Muscle of arm (tissue), 14 donors: ENCODE measurements at places on chromosomes 2 and 18.

DNA sequence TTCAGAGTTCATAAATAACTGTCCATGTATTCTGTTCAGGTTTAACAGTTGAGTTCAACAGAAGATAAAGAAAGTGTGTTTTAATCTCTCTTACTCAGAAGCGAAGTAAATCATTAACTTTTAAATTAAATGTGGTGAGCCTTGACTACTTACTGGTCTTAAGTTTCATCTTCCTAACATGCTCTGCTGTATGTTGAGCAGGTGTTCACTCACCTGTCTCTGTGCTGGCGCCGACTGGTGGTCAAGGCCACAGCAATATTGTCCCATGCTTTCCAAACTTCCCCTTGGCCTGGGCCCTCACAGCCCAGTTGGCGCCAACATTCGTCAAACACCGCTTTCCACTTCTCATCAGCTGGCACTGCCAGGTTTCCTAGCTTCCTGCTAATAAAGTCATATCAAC lies 17.0 kb upstream of the MPP4 start:
- DNase-seq, result no peak

- DNase-seq, result no peak
These were observed 94.4 kb upstream of the NEUROD1 start for GRCh38 chr2:181774685-181775084.

DNA sequence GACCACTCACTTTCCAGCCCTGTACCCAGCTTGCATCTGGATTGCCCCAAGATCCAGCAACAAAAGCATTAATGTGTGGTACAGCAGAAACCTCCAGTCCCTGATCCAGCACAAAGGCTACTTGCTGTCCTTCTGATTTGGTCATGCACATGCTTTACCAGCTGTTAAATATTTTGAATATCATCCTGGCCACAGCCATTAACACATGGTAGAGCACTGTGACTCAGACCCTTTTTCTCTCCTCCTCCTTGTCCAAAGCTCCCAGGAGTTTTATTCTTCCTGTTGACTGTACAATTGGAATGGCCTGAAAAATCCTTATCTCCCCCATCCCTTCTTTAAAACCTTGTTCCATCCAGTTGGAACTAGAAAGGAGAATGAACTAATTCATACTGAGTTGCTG lies 419.7 kb upstream of the TNP1 start:
- no peak for DNase-seq

DNA sequence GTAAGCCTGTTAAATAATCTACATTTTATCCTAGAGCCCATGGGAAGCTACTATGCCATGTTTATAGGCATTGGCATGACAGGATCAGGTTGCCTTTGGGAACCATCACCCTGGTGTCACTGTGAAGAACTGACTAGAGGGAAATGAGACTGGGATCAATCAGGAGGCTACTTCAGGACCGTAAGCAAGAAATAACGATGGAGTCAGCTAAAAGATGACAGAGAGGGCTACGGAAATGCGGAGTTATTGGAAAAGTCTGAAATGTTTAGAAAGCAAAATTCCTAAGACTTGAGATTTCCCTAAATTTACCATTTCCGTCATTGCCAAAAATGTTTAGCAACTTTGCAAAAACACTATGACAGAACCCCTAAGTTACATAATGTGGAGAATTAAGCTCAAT lies 50.2 kb downstream of the TTC21B start:
- DNase-seq, result no peak

DNA sequence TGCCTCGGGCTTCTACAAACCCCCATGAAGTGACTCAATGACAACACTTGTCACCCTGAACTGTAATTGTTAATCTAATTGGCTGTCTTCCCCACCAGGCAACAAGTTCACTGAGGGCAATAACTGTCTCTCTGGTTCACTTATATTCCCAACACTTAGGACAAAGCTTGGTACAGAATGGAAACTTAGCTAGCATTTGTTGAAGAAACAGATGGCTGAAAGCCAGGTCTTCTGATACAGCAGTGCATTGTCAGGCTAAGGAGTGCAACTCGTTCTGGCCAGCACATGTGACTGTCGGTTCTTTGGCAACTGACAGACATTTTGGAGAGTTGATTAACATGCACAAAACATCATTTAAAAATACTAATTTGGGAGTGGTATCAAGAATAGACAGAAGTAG lies 14.6 kb upstream of the DNAJC27 start:
- peak; percentile 35 for DNase-seq

GRCh38 chr18:23530195-23530594 lies 26.9 kb downstream of the RMC1 start:
- no peak for DNase-seq

- peak; percentile 43 for DNase-seq
These were observed 64.5 kb upstream of the HDAC4 start for GRCh38 chr2:239465017-239466001.

DNA sequence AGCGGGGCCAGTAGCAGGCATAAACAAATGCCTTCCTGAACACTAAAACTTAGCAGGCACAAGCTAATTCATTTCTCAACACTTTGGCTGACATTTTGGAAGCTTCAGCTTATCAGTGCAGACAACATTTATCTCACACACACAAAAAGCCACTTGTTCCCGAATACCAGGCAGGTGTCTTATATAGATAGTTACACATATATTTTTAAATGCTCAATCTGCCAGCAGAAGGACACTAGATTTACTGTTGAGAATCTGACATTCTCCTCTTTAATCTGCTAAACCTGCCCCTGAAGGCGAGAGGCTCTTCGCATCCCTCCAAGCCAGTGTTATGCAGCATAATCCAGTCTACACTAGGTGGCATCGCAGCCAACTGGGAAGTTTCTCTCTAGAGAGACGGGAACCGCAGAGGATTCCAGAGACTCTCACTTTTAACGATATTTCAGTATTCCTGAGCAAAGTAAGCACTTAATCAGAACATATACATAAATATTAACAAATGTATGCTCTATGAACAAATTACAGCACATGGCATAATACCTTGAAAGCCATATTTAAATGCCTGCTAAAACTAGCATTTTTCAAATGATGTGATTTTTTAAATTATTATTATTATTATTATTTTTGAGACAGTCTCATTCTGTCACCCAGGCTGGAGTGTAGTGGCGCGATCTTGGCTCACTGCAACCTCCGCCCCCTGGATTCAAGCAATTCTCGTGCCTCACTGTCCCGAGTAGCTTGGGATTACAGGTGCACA lies 90.2 kb upstream of the SCG2 start:
- peak; percentile 4 for DNase-seq

DNA sequence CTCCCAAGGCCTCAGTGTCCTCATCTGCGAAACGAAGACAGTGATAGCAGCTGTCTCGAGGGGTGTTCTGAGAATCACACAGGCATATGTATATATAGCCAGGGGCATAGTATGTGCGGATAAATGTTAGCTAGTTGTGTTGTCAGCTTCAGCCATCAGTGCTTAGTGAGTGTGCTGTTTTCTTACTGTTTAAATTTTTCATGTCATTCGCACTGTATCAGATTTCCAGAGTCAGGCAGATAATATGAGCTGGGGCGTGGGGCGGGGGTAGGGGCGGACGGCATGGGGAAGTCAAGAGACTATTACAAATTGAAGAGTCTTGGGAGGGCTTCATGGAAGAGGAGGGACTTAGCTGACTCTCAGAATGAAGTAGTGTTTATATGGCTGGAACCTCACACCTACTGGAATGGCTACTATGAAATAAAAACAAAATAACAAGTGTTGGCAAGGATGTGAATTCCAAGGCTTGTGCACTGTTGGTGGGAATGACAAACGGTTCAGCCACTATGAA lies 7.0 kb downstream of the TRAPPC12 start:
- DNase-seq, result no peak

- DNase-seq, result no peak
These were observed 1577.7 kb upstream of the ACVR2A start for GRCh38 chr2:146267093-146267492.

DNA sequence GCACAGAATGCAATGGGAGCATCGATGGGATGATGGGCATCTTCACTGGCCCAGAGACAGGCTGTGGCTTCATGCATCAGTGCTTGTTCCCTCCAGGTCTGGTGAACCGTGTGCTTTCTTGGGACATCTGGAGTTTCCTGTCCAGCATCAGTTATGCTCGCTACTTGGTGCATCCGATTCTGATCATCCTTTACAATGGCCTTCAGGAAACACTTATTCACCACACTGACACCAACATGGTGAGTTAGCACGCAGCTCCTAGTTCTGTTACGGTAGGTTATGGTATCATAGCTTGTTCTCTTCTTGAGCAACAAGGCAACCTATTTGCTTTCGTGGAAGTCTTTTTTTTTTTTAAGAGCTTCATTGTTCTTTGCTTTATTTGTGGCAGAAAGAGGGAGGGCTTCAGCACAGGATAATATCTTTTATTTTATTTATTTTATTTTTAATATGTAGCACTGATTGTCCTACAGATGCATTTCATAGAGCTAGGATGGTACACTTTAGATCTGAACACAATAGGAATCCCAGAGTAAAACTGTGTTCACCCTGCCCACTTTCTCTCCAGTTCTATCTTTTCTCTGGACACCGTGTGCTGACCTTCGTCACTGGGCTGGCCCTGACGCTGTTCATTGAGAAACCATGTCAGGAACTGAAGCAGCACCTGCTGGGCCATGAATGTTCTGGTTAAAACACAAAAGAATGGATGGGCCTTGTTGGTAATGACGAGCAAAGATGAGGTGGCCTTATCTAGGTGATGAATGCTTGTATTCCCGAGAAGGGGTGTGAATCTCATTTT lies 71.2 kb upstream of the SEC11C start:
- DNase-seq, result no peak

- no peak for DNase-seq
These were observed 40.8 kb downstream of the CRACDL start for GRCh38 chr2:98895221-98895620.

DNA sequence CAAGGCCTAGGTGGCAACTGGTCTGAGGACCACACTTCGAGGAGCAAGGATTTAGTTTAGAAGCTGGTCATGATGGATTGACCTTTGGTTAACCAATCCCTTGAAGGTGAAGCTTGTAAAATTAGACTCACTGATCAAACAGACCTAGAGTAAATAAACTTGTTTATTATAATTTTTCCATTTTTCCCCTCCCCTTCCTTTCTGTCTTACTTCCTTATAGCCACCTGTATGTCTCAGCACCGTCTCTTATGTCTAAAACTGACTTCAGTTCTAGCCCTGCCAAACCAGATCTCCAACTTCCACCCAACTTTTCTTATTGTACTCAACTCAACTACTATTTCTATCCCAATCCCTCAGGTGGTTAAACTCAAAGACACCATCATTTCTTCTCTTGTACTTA lies 92.8 kb upstream of the THOC1 start:
- no peak for DNase-seq

DNA sequence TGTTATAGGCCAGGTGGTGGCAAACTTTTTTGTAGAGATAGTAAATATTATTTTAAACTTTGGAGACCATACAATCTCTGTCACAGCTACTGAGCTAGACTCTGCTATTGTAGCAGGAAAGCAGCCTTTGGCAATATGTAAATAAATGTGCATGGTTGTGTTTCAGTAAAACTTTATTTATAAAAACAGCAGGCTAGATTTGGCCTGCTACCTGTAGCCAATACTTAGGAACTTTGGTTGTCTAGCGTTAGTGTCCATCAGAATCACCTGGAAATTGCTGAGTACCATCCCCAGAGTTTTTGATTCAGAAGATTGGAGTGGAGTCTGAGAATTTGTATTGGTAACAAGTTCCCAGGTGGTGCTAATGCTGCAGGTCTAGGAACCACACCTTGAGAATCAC lies 23.8 kb upstream of the TNFRSF11A start:
- DNase-seq, result no peak

DNA sequence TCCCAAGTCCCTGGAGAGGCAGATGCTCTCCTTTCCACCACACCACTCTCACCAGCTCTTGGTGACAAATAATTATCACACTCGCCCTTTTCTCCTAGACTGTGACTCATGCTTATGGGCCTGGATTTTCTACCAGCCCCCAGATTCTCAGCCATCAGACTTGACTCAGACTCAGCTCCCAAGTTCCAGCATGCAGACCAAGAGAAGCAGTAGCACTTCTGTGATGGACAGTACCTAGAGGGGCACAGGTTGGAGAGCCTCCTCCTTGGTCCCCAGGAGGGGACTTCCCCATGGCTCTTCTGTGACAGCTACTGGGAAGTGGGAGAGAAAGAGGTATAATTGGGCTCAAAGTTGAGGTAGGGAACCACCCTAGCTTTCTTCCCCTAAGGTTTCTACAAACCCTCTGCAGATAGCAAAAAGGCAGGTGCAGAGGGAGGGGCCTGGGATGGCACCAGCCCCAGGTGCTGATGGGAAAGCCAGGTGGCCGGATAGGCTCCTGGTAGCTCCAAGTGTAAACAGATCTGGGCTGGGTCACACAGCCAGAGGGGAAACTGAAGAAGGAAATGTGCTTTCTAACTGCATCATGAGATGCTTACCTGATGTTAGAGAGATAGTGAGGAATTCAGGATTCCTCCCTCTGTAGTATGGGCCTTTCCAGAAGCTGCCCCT lies 4.1 kb downstream of the TCF23 start:
- DNase-seq, result no peak

GRCh38 chr2:69437751-69438154 lies 518 bp upstream of the NFU1 start:
- DNase-seq, result no peak

- DNase-seq, result no peak
These were observed 259.2 kb downstream of the IKZF2 start for GRCh38 chr2:212892193-212892592.

DNA sequence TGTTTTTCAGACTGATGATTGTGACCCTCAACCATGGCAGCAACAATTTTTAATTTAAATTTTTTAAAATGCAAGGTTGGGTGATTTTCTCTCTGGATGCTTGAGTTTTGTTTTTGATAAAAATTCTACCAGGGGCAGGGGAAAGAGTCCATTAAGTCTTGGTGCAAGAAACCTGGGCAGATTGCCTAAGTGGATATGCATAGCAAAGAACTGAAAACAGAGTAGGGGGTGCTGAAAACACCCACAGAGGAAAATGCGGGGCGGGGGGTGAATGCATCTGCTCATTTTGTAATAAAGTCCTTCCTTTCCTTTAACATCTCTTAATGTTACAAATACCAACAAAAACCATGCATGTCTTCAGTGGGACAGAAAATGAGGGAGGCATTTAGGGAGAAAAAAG lies 138.0 kb downstream of the NEDD4L start:
- no peak for DNase-seq

- peak; percentile 68 for DNase-seq
These were observed 856 bp downstream of the TIA1 start for GRCh38 chr2:70247364-70248180.

- no peak for DNase-seq
These were observed 944 bp downstream of the RAB3GAP1 start for GRCh38 chr2:135052997-135053474.
